ENCODE measurements at places on chromosomes 11 and 22. TPM values are rescaled to one million over a fixed set of nuclear protein-coding genes. Genes with fewer than 3 reads are reported as not detected.
A peak's percentile ranks its signal among the peaks of the same experiment; 100 is the strongest.

Gene LRRC4C
- 3.1 TPM for total RNA-seq

Gene SPI1
- 1.1 TPM for total RNA-seq

- no peak for DNase-seq
Measured at GRCh38 chr11:42170601-42171000, 711.1 kb upstream of the LRRC4C start.

Gene DDX25
- total RNA-seq: 0.80 TPM

- DNase-seq: no peak
Measured at GRCh38 chr22:29158546-29158945, 47.1 kb upstream of the EMID1 start.

GRCh38 chr22:47056776-47057470 lies 294.5 kb downstream of the TBC1D22A start:
- DNase-seq: no peak

Gene PDE2A
- 2.2 TPM for total RNA-seq

Gene TTC36
- total RNA-seq: 4.9 TPM

- peak; percentile 81 for DNase-seq
Measured at GRCh38 chr11:27183672-27184457, 143.2 kb downstream of the BBOX1 start.

GRCh38 chr11:43397251-43397650 lies 38.5 kb downstream of the TTC17 start:
- no peak for DNase-seq

DNA sequence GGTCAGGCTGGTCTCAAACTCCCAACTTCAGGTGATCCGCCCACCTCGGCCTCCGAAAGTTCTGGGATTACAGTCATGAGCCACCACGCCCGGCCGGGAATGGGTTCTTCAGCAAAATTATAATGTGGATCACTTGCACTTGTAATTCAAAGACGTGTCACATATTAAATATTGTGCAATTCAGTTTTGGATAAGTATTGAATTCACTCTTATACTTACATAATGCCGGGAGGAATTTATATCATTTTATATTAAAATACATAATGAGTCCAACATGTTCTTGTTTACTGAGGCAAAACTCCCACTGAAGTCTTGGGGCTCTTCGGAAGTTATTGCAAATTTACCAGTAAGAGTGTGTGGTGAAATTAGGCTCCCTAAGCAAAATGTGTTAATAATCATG lies 635.2 kb upstream of the LUZP2 start:
- DNase-seq: no peak

GRCh38 chr11:70326365-70326811 lies 55.9 kb downstream of the PPFIA1 start:
- peak; percentile 21 for DNase-seq

Gene POU2AF2
- not detected for total RNA-seq

- DNase-seq: no peak
Measured at GRCh38 chr11:63931045-63931444, 7.8 kb upstream of the NAA40 start.

- no peak for DNase-seq
Measured at GRCh38 chr11:14446701-14447169, 52.9 kb downstream of the COPB1 start.

DNA sequence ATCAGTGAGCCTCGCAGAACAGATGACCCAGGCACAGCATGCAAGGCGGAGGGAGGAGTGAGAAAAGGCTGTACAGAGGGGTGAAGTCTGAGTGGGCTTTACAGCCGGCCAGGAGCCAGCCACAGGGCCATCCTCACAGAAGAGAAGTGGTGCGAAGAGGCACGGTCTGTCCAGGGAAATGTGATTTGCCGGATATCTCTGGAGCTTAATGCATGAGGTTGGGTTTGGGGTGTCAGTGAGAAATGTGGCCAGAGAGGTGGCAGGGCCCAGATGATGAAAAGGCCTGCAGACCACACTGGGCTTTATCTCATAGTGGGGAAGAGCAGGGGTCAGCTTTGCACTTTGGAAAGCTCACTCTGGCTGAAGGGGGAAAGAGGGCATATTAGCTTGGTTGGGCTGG lies 255.2 kb downstream of the BUD13 start:
- DNase-seq: no peak

DNA sequence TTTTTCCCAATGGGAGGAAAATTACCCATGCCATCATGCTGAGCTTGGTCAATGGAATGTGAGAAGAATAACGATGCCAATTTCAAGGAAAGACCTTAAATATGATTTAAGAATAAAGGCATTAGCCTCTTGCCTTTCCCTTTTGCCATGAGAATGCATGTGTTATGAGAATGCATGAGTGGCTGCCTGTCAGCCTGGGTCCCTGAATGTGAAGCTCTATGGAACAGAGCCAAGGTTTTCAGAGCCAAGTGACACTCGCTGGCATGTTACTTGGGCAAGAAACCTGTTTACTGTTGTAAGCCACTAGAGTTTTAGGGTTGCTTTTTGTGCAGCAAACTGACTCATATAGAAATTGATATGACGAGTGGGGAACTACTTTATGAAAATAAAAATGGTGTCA lies 75.7 kb downstream of the JRKL start:
- DNase-seq: no peak

Gene VWCE
- 6.7 TPM for total RNA-seq

Measured in hepatocyte (in vitro differentiated cells).